ENCODE measurements at places on chromosomes 2 and 18. TPM values are rescaled to one million over a fixed set of nuclear protein-coding genes. Genes with fewer than 3 reads are reported as not detected.

Gene GRHL1
- 2.0 TPM for total RNA-seq

Gene UGT1A1
- not detected for total RNA-seq

Gene PIEZO2
- 0.33 TPM for total RNA-seq

- no peaks in the 10 kb centered on the region for H3K27me3 ChIP-seq
- no peak overlapping the region for H3K27ac ChIP-seq
- H3K4me1 ChIP-seq: no peaks in the 10 kb centered on the region
- no peak overlapping the region for H3K4me3 ChIP-seq
Observed at GRCh38 chr2:198277181-198277580, 472.8 kb downstream of the PLCL1 start.

DNA sequence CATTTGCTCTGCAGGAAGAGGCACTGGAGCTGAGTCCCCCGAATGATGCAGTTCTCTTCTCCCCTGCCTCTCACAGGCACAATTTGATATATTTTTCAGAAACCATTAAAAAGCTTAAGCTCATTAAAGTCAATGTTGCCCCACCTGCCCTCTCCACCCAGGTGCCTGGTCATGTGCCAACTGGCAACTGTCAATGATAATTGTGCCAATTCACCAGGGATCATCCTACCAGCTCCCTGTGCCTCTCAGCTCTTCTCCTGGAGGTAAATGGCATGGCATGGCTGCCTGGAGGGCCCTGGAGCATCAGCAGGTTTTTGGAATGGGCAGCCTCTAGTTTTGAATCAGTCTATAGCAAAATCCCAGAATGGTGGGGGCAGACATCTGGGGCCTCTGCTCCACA, 279.6 kb upstream of the ID2 start:
- no peaks in the 10 kb centered on the region for H3K36me3 ChIP-seq
- H3K4me3 ChIP-seq: no peak overlapping the region
- H3K27me3 ChIP-seq: no peaks in the 10 kb centered on the region
- H3K4me1 ChIP-seq: peaks cover 12% of the 10 kb centered on the region

Gene GCG
- 129 TPM for total RNA-seq

Gene FLACC1
- total RNA-seq: 2.3 TPM

Gene ERFE
- total RNA-seq: not detected

DNA sequence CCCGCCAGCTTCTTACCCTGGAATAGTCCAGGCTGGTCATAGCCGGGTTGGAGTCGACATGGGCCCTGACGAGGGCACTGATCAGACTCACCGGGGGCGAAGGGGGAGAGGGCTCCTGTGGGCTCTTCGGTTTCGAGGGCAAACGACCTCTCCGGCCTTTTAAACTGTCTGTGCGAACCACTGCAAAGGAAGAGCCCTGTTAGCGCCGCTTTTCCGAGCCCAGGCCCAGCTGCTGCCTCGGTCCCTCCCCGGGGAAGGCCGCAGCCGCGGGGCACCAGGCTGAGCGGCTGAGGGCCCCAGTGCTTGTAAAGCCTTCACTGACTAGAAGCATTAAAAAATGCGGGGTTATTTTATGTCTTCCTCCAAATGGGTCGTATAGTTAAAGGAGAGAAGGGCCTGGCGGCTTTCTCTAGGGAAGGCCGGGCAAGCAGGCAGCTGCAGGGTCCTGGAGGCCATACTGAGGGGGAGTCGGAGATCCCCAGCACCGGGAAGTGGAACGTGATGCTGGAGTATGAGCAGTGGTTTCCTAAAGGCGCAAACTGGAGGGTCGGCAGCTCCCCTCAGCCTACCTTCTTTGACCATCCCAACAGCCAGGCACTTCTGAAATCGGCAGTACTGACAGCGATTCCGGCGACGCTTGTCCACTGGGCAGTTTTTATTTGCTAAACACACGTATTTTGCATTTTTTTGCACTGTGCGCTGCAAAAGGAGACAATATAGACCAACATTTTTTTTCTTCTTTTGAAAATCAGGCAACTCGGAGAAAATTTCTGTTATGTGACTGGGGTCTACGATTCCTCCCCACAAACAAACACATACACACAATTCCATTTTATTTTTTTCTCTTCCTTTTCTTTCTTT, 4.5 kb downstream of the NR4A2 start:
- H3K27me3 ChIP-seq: no peaks in the 10 kb centered on the region
- peaks cover 10% of the 10 kb centered on the region for H3K4me1 ChIP-seq

Gene CHRNG
- total RNA-seq: not detected

Gene SPP2
- total RNA-seq: not detected

DNA sequence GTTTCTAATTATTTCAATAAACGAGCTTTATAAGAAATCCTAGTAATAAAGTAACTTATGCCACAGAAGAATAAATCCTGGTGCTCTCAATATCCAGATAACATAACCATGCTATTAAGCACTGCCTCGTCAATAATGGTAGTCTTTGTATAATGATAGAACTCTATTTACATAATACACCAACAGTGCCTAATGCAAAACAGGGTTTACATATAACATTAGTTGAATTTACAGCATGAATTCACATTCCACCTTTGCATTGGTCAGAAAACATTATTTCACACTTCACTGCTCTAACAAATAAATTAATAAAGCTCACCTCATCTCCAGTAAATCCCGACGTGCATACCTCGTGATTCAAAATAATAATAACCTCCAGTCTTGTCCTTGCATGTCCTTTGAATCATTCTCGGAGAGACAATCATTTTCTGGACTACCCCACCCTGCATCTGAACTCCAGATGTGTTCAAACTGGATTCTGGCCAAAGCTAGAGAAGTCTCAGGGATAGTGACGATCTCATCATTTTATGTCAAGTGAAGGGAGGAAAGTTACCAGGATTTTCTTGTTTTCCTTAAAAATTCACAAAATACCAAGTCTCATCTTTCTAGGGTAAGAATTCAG, 189.2 kb downstream of the NCKAP5 start:
- H3K36me3 ChIP-seq: no peaks in the 10 kb centered on the region
- no peak overlapping the region for H3K4me3 ChIP-seq
- H3K4me1 ChIP-seq: no peaks in the 10 kb centered on the region
- no peak for DNase-seq

- no peaks in the 10 kb centered on the region for H3K27me3 ChIP-seq
- no peaks in the 10 kb centered on the region for H3K36me3 ChIP-seq
- no peak overlapping the region for H3K4me3 ChIP-seq
- H3K27ac ChIP-seq: no peak overlapping the region
- no peaks in the 10 kb centered on the region for H3K4me1 ChIP-seq
Observed at GRCh38 chr2:17871639-17872038, 6.8 kb upstream of the KCNS3 start.

- no peaks in the 10 kb centered on the region for H3K27me3 ChIP-seq
- H3K4me3 ChIP-seq: no peak overlapping the region
- H3K27ac ChIP-seq: no peak overlapping the region
- H3K4me1 ChIP-seq: no peaks in the 10 kb centered on the region
- DNase-seq: peak; percentile 56
- peaks cover 8% of the 10 kb centered on the region for H3K36me3 ChIP-seq
Observed at GRCh38 chr2:128178650-128179460, 87.9 kb downstream of the UGGT1 start.

- no peak for DNase-seq
Observed at GRCh38 chr18:57755473-57756067, 47.5 kb downstream of the ATP8B1 start.

- no peaks in the 10 kb centered on the region for H3K27me3 ChIP-seq
- no peak overlapping the region for H3K4me3 ChIP-seq
- no peak overlapping the region for H3K27ac ChIP-seq
- H3K4me1 ChIP-seq: no peaks in the 10 kb centered on the region
- no peaks in the 10 kb centered on the region for H3K36me3 ChIP-seq
Observed at GRCh38 chr2:104473546-104473945, 380.4 kb upstream of the POU3F3 start.

DNA sequence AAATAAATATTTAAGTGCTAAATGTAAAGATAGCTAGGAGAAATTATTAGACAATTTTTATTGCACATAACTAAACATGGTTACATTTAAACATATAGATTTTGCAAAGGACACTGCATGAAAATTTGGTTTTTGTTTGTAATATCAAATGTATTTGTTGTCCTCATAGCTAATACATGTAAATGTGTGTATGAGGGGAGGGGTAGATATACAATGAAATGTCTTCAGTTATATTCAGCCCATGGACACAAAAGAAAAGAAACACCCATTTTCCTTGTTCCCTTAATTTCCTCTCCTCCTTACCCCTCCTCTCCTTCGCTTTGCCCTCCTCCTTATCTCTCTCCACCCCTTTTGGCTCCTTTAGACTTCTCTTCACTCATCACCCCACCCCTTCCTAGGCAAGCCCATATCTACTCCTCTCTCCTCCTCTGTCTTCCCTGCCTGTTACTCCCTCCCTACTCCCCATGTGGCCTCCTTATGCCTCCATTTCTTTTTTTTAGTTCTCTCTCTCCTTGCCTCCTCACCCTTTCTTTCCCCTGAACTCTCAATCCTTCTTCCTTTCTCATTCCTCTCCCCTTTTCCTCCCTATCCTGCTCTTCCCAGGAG, 1.4 kb downstream of the COL3A1 start:
- H3K27me3 ChIP-seq: no peaks in the 10 kb centered on the region
- H3K36me3 ChIP-seq: no peaks in the 10 kb centered on the region
- peaks cover 6% of the 10 kb centered on the region for H3K4me1 ChIP-seq
- peak overlapping the region; percentile 7 for H3K27ac ChIP-seq
- no peak for DNase-seq

GRCh38 chr2:230967113-230967512, 28.8 kb upstream of the SPATA3 start:
- no peak overlapping the region for H3K4me3 ChIP-seq
- no peaks in the 10 kb centered on the region for H3K36me3 ChIP-seq
- no peak for DNase-seq
- no peaks in the 10 kb centered on the region for H3K27me3 ChIP-seq

Gene LRRTM1
- total RNA-seq: not detected

GRCh38 chr2:234680688-234681619, 184.1 kb upstream of the ARL4C start:
- no peak for DNase-seq
- peaks cover 12% of the 10 kb centered on the region for H3K4me1 ChIP-seq
- H3K4me3 ChIP-seq: no peak overlapping the region
- no peaks in the 10 kb centered on the region for H3K36me3 ChIP-seq
- no peaks in the 10 kb centered on the region for H3K27me3 ChIP-seq

GRCh38 chr2:67156796-67157195, 240.3 kb upstream of the ETAA1 start:
- DNase-seq: no peak
- H3K27me3 ChIP-seq: no peaks in the 10 kb centered on the region
- H3K27ac ChIP-seq: no peak overlapping the region
- no peaks in the 10 kb centered on the region for H3K36me3 ChIP-seq
- H3K4me1 ChIP-seq: no peaks in the 10 kb centered on the region
- H3K4me3 ChIP-seq: no peak overlapping the region

DNA sequence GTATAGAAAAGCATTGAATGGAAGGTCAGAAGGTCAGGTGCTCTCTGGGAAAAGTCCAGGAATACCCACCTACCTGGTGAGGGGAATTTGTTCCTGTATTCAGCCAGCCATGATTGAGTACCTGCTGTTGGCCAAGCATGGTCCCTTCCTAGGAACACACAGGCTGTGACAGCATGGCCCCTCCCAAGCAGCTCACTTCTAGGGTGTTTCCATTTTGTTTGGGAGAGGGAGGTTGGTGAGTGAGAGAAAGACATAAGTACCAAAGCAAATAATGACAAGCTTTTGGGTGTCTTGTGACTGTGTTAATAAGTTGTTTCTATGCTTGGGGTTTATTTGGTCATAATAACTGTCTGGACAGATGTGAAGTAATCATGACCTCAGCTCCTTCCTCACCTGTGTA, 46.3 kb downstream of the CABLES1 start:
- no peak for DNase-seq
- H3K36me3 ChIP-seq: no peaks in the 10 kb centered on the region
- no peak overlapping the region for H3K4me3 ChIP-seq
- H3K27me3 ChIP-seq: no peaks in the 10 kb centered on the region

Gene SDC1
- total RNA-seq: 53.2 TPM

Gene TIA1
- total RNA-seq: 130 TPM

DNA sequence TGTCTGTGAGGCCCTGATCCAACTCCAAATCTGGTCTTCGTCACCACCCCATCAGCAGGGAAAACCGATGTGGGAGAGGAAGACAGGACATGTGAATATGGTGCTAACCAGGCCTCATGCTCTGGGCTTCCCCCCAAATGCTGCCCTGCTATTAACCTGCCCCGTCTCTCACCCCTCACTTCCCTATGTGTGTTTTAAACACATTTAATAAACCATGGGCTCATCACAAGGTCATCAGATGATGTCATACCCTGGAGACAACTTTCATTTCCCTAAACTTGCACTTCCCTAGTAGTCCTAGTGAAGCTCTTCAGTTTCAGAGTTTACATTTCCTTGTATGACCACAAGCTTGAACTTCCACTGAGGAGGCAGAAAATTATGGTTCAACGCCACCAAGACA, 49.9 kb downstream of the CD8B2 start:
- no peak overlapping the region for H3K4me3 ChIP-seq
- no peak for DNase-seq
- no peaks in the 10 kb centered on the region for H3K36me3 ChIP-seq
- no peaks in the 10 kb centered on the region for H3K4me1 ChIP-seq

Gene DCDC2C
- total RNA-seq: not detected

- no peaks in the 10 kb centered on the region for H3K27me3 ChIP-seq
- peak overlapping the region; percentile 86 for H3K27ac ChIP-seq
- H3K36me3 ChIP-seq: no peaks in the 10 kb centered on the region
Observed at GRCh38 chr2:70979180-70979488, 704 bp downstream of the ANKRD53 start.

Gene RUFY4
- total RNA-seq: not detected

DNA sequence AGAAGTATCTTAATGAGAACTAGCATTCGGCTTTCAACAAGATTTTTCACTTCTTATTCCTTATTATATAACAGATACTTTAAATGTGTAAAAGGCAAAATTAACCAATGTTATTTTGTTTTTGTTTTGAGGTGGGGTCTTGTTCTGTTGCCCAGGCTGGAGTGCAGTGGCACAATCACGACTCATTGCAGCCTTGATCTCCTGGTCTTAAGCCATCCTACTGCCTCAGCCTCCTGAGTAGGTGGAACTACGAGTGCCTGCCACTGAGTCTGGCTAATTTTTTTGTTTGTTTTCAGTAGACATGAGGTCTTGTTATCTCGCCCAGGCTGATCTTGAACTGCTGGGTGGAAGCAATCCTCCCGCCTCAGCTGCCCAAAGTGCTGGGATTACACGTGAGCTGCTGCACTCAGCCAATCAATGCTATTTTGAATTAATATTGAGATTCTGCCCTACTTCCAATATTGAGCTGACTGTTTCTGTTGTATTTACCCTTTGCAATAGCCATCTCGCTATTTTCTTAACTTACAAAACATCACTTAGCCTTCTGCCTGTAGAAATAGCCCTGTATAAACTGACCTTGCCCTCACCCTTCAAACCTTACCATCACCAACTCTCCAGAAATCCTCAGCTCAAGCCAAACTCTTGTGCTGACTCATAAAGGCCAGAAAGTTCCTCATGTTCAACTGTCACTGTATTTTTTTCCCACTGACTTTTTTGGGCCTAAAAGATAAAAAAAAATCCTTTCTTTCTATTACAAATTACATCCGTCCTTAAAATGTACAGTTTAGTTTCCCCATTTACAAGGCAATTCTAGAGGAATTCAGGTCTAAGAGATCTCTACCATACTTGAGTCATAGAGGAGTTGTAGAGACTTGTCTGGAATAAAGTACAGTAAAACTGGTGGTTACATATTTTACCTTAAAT, 94.3 kb downstream of the OLA1 start:
- no peaks in the 10 kb centered on the region for H3K4me1 ChIP-seq
- no peak overlapping the region for H3K4me3 ChIP-seq
- no peak overlapping the region for H3K27ac ChIP-seq
- DNase-seq: no peak
- H3K36me3 ChIP-seq: no peaks in the 10 kb centered on the region

GRCh38 chr18:76394780-76395476, 100.1 kb downstream of the ZNF516 start:
- no peaks in the 10 kb centered on the region for H3K27me3 ChIP-seq
- H3K4me1 ChIP-seq: peaks cover 10% of the 10 kb centered on the region
- H3K27ac ChIP-seq: no peak overlapping the region
- DNase-seq: no peak
